Sciatic nerve (tissue), 2 donors: ENCODE measurements at places on chromosomes 3 and 15. TPM values are rescaled to one million over a fixed set of nuclear protein-coding genes. Genes with fewer than 3 reads are reported as not detected.

The RBPMS2 gene
- 14.2 TPM for total RNA-seq

The PAQR5 gene
- total RNA-seq, result 6.5 TPM

The KBTBD13 gene
- total RNA-seq, result 0.27 TPM

The CDC25A gene
- total RNA-seq, result 0.58 TPM

The SMCO1 gene
- total RNA-seq, result not detected

The MYLK gene
- total RNA-seq, result 51.1 TPM

The CHST2 gene
- total RNA-seq, result 37.1 TPM

The SLC38A3 gene
- 2.5 TPM for total RNA-seq

The TERC gene
- total RNA-seq, result 6.3 TPM

The VIPR1 gene
- total RNA-seq, result 5.8 TPM

The SLC28A1 gene
- total RNA-seq, result 0.45 TPM

The HCN4 gene
- not detected for total RNA-seq

The MCCC1 gene
- 32.0 TPM for total RNA-seq

The KAT2B gene
- 69.9 TPM for total RNA-seq

The GOLGA6A gene
- total RNA-seq, result 0.98 TPM
